Esophagus mucosa (tissue), 1 donor: ENCODE measurements at places on chromosomes 13 and 19. TPM values are rescaled to one million over a fixed set of nuclear protein-coding genes. Genes with fewer than 3 reads are reported as not detected.

DNA sequence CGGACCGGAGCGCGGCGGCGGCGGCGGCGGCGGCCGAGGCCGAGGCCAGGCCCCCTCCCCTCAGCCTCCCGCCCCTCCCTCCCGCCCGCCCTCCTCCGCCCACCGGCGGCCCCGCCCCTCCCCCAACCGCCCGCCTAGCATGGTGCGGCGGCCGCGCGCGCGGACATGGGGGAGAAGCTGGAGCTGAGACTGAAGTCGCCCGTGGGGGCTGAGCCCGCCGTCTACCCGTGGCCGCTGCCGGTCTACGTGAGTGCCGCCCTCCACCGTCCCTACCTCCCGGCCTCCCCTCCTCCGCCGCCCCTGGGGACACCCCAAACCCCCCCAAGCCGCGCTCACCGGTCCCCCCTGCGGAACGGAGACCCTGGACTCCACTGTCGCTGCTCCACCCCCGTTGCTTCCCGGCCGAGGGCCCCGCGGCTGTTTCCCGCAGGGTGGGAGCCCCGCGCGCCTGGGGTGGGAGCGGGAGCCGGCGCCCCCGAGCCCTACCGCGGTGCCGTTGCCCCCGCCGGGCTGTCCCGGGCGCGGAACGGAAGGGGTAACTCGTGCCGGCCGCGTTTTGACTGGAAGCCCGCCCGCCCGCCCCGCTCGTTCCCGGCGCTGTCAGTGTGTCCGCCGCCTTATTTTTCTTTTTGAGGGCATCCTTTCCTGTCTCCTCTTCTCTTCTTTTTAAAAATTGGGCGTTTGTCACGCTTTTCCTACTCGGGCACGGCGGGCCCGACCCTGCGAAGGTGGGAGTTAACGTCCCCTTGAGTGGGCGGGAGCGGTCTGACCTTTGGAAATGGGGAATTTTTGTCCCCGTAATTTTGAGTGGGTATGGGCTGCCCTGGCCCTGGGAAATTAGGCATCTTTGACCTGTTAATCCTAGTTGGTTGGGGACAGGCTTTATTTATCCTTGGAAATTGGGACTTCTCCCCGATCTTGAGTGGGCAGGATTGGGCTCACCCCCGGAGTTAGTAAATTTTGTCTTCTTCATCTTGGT lies 576 bp downstream of the DOT1L start:
- peak; percentile 0 for ATAC-seq

DNA sequence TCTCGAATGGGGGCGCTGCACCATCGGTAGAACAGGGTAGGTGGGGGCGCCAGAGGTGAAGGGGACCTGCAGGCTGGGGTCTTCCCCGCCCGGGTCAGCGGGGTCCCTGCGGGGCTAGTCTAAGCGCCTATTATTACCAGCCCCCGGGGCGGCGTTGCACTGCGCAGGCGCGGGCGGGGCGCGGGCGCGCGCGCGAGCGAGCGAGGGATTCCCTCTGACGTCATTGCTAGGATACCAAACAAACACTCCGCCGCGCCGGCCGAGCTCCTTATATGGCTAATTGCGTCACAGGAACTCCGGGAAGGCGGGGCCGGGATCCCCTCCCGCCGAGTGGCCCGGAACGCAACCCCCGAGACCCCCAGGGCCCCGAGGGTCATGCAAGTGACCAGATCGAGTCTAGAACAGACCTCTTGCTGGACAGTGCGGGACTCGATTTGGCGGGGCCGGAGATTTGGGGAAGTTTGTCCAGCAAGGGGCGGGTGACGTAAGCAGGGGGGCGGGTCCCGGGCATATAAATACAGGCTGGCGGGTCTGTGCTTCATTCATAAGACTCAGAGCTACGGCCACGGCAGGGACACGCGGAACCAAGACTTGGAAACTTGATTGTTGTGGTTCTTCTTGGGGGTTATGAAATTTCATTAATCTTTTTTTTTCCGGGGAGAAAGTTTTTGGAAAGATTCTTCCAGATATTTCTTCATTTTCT lies at the start of gene FOSB:
TSS of gene FOSB (plus strand) at position 541 of the 703 bp plus-strand sequence. CDS start 591 bp downstream, outside the sequence.
- ATAC-seq, result peak; percentile 48

DNA sequence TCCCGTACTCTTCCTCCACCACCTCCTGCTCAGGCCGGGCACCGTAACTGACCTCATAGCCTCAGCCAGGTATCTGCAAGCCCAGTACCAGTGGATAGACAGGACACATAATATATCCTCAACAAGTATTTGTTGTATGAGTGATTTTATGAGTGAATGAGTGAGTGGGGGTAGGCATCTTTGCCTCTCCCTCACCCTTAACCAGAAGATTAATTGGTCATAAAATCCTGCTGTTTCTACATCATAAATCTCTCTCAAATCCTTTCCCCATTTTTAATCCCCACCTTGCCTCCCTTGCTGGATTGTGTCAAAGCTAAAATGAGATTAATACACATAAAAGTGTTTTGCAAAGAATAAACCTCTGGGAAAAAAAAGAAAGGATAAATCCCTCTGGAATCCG lies 44.4 kb upstream of the HMGB1 start:
- ATAC-seq, result no peak

GRCh38 chr19:42628411-42629140 lies 33.9 kb upstream of the CEACAM8 start:
- no peak for ATAC-seq

GRCh38 chr19:50546527-50547221 lies 21.6 kb downstream of the LRRC4B start:
- no peak for ATAC-seq

DNA sequence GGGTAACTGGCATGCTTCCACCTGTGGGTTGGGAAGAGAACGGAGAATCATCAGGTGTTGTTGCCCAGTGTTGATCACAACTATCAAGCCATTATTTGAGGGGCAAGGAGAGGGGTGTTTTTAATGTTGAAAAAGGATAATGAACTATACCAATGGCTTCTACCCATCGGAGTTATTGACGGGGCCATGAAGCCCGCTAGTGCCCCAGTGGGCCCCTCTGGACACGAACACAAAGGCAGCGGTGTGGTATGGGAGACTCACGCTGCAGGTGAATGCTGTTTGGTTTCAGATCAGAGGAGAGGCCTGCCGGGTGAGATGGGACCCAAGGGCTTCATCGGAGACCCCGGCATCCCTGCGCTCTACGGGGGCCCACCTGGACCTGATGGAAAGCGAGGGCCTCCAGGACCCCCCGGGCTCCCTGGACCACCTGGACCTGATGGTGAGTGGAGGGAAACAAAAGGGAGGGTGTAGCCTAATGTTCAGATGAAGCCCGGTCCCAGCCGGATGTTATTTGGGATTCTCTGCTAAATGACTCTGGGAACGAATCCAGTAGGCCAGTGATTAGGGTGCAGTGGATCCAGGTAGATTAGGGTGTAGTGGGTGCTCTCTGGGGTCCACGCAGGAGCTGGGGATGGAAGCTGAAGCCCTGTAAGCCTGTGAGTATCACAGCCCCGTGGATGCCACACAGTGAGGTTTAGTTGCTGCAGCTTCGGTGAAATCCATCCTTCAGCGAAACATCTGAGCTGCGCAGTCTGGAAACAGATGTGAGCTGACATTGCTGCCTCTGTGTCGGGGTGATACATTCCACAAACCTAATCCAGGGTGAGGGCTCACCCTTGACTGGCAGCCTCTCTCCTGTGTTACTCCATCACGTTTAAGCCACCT lies 111.3 kb downstream of the RAB20 start:
- no peak for ATAC-seq

DNA sequence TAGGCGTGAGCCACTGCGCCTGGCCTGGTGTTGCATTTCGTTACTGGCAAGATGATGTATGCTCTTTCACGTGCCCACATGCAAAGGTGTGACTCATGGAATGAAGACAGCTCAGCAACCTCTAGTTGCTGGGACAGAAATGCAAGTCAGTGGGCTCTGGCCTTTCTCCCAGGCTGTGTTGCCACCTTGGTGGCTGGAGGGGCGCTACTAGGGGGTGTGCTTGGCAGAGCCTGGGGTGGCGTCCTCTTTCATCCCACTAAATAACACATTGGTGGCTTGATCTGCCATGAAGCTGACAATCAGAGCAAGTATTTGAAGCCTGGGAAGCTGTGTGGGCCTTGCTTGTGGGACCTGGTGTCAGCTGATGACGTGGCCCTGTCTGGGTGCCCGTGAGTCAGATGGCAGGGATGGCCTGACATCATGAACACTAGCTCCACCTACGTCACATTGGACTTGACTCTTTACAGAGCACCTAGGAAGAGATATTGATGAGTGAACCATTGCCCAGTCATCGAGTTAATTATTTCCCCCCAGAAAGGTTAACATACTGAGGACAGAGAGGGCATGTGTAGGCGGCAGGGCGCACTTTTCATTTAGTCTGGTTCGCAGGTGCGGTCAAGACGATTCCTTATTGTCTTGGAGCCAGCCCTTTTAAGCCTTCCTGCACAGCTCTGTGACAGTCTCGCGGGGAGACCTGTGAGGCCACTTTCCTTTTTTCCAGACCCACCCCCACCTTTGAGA lies 154.2 kb downstream of the TM9SF2 start:
- peak; percentile 93 for ATAC-seq

DNA sequence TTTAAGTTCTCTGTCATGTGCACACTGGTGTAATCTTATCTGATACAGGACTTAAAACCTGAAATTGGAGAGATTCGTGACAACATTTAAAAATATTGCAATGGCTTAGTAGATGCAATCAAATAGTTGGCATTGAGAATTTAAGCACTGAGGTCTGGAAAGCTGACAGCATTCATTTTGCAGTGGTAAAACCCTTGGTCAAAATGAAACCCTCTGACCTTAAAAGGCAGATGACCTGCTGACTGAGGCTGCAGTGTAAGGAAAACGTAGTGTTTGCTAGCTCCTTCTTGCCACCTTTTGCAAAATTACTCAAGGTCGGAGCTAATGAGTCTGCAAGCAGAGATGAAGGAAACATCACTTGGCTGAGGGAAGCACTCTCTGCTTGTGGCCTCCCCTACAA lies 150.6 kb downstream of the KCTD12 start:
- ATAC-seq, result no peak

DNA sequence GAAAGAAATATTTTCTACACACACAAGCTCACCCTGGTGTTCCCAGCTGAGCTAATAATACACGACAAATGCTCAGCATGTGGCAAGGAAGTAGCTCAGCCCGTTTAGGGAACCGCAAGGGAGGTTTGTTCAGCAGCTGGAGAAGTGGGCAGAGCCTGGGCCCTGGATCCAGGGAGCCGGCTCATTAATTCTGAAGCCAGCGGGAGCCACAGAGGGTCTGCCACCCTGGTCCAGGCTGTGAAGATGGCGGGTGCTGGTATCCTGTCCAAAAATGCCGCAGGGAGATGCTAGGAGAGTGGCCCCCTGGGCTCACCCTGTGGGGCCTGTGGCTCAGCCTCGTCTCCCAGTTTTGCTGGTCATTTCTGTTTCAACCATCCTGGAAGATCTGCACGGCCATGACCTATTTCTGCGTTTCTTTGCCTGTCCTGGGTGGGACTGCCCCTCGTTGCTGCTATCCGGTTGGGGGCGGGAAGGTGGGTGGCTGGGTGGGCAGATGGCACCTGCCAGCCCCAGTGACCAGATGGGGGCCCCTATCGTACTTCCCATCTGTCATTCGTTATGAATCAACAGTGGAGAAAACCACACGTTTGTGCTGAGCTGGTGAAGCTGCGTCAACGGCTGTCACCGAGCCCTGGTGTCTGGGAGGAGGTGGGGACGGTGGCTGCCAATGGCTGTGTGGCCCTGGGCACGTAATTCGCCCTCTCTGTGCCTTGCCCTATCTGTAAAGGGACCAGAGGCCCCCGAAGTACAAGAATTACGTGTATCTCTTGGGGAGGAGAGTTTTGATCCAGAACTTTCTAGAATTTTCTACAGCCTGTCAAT lies 2.7 kb upstream of the GNA15 start:
- ATAC-seq, result no peak

GRCh38 chr13:44809190-44809589 lies 180.1 kb downstream of the NUFIP1 start:
- no peak for ATAC-seq

- ATAC-seq, result no peak
Observed at GRCh38 chr19:853014-853585, 997 bp downstream of the ELANE start.

Gene PSPC1
- 28.9 TPM for total RNA-seq

DNA sequence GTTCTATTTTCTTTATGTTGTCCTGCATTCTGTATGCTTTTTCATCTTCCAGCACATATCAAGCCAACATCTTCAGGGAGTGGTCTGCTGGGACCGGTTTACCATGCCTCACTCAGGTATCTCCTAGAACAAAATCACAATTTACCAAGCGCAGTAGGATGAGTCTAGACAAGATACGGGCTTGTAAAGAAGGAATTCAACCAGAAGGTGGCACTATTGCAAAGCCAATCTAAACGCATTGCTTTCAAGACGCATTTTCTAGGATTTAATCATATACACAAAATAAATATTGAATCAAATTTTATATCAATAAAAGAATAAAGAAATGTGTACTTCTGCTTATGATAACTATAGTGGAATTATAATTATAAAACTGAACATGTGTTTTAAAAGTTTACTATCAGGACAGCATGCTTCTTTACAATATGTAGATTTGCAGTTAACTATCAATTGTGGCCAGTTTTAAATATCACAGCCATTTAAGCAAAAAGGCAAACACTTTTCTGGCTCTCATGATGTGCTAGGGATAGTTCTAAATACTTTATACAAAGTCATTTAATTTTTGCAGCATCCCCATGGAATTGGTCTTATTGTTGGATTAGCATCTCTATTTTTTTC lies 16.1 kb upstream of the TPP2 start:
- peak; percentile 75 for ATAC-seq

- ATAC-seq, result peak; percentile 14
Observed at GRCh38 chr13:98454389-98454881, 122.5 kb downstream of the STK24 start.

DNA sequence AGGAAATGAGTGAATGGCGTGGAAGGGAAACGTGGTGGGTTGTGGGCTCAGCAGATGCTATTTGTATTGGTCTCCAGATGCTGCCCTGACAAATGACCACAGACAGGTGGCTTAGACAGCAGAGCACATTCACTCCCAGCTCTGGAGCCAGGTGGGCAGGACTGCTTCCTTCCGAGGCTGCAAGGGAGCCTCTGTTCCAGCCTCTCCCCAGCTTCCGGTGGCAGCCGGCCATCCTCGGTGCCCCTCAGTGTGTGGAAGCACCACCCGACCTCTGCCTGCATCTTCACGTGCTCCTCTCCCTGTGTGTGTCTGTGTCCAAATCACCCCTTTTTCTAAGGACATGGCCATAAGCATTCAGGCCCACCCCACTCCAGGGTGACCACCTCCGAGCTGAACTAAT lies 105.1 kb downstream of the SOX1 start:
- ATAC-seq, result no peak

Gene ACP5
- total RNA-seq, result 34.6 TPM

- ATAC-seq, result no peak
Observed at GRCh38 chr13:83085186-83085900, 796.9 kb downstream of the SLITRK1 start.

- ATAC-seq, result peak; percentile 23
Observed at GRCh38 chr19:18029617-18030338, 21.8 kb downstream of the ARRDC2 start.

Gene NXNL1
- total RNA-seq, result not detected
